Activated T-cell treated with anti-CD3 and anti-CD28 coated beads for 24 hours (primary cell): ENCODE measurements at places on chromosomes 12 and 14.
A peak's percentile ranks its signal among the peaks of the same experiment; 100 is the strongest.

DNA sequence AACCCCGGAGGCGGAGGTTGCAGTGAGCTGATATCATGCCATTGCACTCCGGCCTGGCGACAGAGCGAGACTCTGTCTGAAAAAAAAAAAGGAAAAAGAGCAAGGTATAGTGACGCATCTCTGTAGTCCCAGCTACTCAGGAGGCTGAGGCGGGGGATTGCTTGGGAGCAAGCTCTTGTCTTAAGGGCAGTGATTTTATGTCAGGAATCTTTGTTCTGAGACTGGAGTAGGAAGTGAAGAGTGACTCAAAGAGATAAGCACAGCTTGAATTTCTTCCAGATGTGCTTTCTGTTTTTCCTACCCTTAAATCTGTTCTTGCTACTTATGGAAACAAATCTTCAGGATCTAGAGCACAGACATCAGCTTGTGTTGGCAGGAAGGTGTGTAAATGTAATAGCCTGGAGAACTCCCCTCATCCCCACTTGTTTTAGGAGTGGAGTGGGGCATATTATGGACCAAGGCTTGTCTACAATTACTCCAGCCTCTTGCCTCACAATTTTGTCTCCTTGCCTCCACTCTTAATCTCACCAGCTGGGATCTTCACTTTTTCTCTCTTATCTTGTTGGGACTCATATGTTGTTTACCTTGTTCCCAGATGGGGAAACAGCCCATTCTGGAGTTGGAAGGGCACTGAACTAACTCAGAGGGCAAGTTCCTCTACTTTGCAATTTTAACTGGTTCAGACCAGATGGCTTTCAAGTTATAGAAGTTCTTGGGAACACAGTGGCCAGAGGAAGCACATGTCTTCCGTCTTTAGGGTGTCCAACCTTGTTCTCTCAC is 7.5 kb downstream of the TMED2 start:
- DNase-seq, result no peak

DNA sequence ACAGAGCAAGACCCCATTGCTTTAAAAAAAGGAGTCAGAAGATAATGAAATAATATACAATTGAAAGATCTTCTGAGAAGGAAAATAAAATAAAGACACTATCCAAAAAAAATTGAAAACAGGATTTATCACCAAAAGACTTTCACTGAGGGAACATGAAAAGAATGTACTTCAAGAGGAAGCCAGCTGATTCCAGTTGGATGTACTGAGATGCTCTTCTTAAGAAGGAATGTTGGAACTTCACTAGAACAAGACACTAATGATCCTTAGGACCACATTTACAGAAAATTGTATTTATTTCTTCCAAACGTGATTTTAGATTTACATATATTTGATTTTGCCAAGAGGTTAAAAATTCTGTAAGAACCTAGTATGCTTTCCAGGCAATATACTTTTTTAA is 65.6 kb upstream of the CNOT2 start:
- DNase-seq, result no peak

GRCh38 chr14:69066396-69067171 is 86.3 kb downstream of the DCAF5 start:
- no peak for DNase-seq

DNA sequence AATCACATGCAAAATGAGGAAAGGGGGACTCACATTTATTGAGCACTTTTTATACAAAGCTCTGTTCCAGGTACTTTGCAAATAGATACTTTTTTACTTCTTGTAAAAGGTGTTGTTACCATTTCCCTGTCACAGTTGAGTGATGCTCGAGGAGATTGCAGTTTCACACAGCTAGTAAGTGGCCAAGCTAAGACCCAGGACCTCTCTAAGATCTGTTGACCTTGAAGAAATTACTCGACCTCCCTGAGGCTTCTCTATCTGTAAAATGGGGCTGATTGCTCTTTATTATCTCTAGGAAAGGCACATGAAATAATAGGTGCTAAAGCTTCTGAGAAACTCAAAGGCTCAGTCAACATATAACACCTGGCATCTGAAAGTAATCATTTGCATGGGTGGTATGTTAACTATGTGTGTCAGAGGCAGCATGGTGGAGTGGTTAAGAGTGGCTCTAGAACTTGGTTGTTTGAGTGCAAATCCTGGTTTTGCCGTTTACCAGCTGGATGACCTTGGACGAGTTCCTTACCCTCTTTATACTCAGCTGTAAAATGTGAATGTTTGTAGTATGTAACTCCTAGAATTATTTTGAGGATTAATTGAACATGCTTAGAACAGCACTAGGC is 41.5 kb downstream of the IFT81 start:
- no peak for DNase-seq

DNA sequence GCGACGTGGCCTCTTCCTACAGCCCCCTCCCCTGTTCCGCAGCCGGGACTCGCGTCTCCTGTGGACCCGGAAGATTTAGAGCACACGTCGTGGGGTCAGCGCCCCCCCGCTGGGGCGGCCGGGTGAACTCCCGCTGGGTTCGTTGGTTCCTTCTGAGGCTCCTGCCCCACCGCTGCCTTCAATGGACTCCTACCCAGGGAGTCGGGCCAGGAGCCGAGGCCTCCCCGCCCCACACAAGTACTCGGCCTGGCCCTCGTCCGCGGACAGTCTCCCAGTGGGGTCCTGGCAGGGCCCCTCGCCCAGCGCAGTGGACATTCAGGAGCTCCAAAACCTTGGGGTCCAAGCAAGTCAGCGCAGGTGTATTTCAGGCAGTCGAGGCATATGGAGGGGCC is 1.2 kb downstream of the MMP17 start:
- no peak for DNase-seq

DNA sequence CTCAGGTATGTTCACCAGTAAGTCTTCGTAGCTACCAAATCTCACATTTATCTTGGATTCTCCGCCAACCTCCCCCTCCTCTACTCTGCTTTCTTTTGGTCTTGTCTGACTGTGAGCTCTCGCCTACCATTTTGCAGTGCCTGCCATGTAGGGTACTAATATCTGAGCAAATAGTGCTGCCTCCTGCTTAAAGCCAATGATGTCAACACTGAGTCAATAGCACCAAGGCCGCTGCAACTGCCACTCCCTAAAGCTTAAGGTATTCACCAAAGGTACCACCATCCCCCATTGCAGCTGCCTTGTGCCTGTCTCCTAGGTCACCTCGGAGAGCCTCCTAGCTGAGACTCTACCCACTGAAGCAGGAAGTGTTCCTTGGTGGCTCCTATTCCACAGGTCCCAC is 114.8 kb upstream of the FUT8 start:
- DNase-seq, result no peak

DNA sequence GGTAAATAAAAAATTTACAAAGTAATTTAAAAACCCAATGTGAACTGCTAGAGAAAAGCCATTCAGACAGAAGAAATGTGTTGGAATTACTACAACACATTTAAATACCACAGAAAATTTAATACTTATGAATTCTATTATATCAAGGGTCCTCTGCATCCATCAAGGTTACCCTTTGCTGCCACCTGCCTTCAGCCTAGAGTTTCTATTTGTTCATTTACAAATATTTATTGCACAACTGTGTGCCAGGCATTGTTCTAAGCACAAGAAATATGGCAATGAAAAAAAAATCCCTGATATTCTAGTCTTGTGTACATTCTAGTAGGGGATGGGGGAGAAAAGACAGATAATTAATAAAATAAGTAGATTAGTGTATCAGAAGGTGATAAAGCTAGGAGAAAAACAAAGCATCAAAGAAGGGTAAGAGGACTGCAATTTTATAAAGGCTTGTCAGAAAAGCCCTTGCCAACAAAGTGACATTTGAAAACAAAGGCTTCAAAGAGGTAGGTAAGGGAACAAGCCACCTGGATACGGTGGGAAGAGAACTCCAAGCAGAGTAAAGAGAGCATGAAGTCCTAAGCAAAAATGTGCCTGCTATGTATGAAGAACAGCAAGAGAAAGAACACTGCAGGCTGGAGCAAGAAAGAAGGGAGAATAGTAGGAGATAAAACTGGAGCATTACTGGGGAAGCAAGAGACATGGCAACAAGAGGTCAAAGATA is 59.1 kb upstream of the SLC6A13 start:
- DNase-seq, result no peak

DNA sequence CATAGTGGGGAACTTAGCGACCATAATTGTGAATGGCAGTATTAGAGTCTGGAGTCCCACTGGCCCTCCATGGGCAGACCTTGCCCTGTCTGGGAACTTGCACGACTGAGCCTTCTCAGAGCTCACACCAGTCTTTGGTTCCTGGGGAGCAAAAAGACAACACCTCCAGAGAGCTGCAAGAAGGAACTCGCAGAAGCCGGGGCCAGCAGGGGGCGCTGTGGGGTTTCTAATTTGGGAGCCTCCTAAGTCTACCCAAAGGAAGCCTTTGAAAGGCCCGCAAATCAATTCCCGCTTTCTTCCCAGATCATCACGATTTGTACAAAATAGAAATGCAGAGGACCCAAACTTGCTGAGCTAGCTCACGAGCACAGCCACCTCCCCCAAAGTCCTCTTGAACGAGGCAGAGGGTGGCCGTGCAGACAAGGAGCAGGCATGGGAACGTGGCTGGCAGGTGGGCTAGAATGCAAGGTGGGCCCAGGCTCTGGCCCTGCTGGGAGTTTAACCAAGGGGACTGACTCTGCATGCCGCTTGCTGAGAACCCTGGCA is 46.3 kb upstream of the FBXO21 start:
- peak; percentile 54 for DNase-seq

- no peak for DNase-seq
Measured at GRCh38 chr12:85835426-85836196, 598 bp downstream of the RASSF9 start.

GRCh38 chr12:53120685-53121525 is 17.6 kb downstream of the SOAT2 start:
- DNase-seq, result no peak

- no peak for DNase-seq
Measured at GRCh38 chr12:124509300-124509675, 58.1 kb downstream of the NCOR2 start.

DNA sequence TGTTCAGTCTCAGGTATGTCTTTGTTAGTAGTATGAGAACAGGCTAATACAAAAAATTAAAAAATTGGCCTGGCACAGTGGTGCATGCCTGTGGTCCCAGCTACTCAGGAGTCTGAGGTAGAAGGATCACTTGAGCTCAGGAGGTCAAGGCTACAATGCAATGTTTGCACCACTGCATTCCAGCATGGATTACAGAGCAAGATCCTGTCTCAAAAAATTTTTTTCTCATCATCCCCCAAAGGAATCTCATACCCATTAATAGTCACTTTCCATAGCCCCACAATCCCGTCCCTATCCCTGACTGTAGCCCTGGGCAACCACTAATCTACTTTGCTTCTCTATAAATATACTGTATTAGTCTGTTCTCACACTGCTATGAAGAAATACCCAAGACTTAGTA is 57.8 kb downstream of the TTC8 start:
- no peak for DNase-seq

DNA sequence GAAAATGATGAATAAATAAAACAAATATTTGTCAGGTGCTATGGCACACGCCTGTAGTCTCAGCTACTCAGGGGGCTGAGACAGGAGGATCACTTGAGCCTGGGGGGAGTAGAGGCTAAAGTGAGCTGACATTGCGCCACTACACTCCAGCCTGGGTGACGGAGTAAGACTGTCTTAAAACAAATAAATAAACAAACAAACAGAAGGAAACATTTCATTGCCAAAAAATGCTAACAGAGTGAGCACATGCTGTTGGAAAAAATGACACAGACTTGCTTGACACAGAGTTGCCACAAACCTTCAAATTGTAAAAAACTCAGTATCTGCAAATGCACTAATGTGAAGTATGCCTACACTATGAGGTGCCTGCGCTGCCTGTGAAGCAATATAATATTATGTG is 50.8 kb upstream of the AP4S1 start:
- DNase-seq, result no peak

DNA sequence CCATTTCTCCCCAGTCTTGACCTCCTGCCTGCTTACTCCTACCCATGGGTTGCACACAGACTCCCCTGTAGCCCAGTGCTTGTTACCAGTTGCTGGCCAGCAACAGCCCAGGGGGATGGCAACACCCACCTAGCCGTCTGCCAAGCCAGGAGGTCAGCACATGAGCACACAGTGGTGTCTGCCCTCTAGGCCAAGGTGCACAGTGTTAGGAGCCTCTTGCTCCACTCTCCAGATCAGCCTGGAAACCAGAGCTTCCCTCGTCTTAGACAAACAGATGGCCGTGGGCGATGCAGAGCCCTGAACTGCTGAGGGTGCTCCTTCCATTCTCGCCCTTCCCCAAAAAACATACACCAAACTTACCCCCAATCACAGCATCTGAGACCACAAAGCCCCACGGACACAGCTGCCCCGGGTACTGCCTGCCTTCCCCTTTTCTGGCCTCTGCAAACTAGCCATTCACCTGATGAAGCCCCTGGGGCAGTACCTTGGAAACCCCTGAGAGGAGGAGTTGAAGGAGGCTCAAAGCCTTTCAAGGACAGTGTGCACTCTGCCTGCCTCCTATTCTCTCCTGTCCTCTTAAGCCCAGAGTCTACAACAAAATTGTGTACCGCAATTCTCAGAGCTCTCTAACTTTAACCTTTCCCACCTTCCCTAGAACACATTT is 1.0 kb upstream of the GPD1 start:
- no peak for DNase-seq

- DNase-seq, result no peak
Measured at GRCh38 chr14:42335918-42336317, 729.2 kb downstream of the LRFN5 start.

DNA sequence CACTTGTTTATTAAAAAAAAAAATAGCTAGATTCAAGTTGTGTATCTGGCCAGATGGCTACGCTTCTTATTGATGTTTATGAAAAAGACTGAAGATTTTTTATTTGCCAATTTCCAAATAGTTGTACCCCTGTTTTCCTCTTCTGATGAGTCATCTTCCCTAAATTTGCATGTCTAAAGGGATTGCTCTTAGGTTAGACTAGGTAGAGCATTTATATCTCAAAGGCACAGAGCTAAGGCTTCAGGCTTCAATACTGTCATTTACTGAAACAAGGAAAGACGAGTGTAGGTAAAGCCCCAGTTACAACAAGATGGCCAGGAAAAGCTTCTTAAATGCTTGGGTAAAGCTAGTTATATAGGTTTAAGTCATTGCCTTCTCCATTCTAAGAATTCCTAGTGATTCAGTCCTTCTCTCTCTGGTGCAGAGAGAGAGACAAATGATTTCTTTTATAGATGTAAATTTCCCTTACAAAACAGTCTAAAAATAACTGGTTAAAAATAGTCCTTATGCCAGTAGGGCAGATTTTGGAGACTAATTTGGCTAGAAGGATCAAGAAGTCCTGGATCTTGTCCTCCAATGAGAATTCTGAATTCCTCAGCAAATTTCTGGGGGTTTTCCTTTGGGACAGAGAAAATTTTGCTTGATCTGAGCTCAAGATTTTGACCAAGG is 26.1 kb downstream of the LEMD3 start:
- no peak for DNase-seq

DNA sequence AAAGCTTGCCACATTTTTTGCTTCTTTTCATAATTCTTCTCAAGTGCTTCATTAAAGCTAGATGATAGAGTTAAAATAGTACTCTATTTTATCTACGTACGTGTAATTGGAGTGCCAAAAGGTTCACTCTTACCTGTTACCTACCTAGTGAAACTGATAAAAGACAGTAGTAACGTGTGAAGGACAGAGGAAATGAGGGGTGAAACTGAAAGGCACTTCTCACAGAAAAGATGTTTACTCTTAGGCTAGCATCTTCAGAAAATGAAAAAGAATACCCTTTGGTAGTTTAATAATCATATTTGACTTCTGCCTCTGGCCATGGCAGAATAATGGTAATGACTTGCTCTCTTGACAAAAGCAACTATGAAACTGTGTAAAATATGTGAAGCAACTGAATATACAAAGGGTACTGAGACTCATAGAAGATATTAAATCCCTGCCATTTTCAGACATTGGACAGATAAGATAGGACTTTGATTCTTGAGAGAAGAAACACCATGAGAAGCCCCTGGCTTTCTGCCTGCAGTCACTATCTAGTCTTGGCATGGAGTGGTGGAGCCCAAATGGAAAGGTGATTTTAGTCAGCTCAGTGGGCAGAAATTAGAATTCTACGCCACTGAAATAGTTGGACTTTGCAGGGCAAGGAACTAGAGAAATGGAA is 6.3 kb upstream of the EVL start:
- DNase-seq, result no peak
